ENCODE measurements at places on chromosomes 6 and 20. TPM values are rescaled to one million over a fixed set of nuclear protein-coding genes. Genes with fewer than 3 reads are reported as not detected.

- H3K27me3 ChIP-seq, result no peaks in the 10 kb centered on the region
- H3K27ac ChIP-seq, result peak overlapping the region; percentile 58
- no peak for DNase-seq
- H3K36me3 ChIP-seq, result no peaks in the 10 kb centered on the region
- H3K4me3 ChIP-seq, result no peak overlapping the region
- H3K4me1 ChIP-seq, result peaks cover 42% of the 10 kb centered on the region
These were observed 25.6 kb downstream of the GFOD1 start for GRCh38 chr6:13461805-13462204.

DNA sequence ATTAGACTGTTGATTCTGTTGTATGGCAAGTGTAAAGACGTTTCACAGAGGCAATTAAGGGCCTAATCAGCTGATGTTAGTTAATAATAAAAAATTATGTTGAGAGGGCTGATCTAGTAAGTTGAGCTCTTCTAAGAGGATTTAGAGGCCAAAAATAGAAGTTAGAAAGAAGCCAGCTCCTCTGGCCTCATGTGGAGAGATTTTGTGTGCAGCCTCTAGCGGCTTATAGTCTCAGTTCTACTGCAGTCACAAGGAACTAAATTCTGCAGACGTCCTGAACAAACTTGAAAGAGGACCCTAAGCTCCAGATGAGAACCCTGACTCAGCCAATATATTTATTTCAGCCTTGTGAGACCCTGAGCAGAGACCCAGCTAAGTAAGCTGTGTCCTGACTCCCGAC is 498.6 kb downstream of the BTBD3 start:
- H3K27me3 ChIP-seq, result no peaks in the 10 kb centered on the region
- H3K4me1 ChIP-seq, result no peaks in the 10 kb centered on the region
- H3K4me3 ChIP-seq, result no peak overlapping the region
- H3K27ac ChIP-seq, result no peak overlapping the region
- DNase-seq, result no peak

DNA sequence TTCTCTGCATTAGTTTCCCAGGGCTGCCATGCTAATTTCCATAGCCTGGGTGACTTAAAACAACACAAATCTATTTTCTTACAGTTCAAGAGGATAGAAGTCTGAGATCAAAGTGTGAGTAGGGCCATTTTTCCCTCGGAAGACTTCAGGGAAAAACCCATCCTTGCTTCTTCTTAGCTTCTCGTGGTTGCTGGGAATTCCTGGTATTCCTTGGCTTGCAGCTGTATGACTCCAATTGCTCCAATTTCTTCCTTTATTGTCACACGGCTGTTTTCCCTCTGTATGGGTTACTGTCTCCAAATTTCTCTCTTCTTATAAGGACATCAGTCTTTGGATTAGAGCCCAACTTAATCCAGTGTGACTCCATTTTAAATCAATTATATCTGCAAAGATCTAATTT is 128.4 kb upstream of the JAG1 start:
- no peak overlapping the region for H3K4me3 ChIP-seq
- H3K27me3 ChIP-seq, result no peaks in the 10 kb centered on the region
- H3K36me3 ChIP-seq, result no peaks in the 10 kb centered on the region

DNA sequence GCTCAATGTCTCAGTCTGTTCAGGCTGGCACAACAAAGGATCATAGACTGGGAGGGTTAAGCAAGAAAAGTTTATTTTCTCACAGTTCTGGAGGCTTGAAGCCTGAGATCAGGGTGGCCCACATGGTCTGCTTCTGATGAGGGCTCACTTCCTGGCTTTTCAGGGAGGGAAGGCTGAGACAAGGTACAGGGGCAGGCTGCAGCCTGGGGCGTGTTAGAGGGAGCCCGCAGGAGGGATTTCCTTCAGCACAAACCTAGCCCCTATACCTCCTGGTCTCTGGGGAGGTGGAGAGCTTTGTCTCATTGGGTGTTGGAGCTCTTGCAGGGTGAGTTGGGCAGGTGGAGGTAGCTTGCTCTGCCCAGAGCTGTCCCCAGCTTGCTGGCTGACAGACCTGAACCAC is 81.1 kb upstream of the GPR6 start:
- DNase-seq, result no peak
- no peaks in the 10 kb centered on the region for H3K36me3 ChIP-seq
- H3K4me1 ChIP-seq, result peaks cover 20% of the 10 kb centered on the region
- H3K4me3 ChIP-seq, result no peak overlapping the region

- DNase-seq, result no peak
- no peaks in the 10 kb centered on the region for H3K4me1 ChIP-seq
- H3K27ac ChIP-seq, result no peak overlapping the region
- H3K4me3 ChIP-seq, result no peak overlapping the region
- H3K27me3 ChIP-seq, result no peaks in the 10 kb centered on the region
These were observed 145.7 kb downstream of the BTBD9 start for GRCh38 chr6:38493931-38494547.

GRCh38 chr6:52019092-52019491 is 68.3 kb downstream of the PKHD1 start:
- H3K4me3 ChIP-seq, result no peak overlapping the region
- DNase-seq, result no peak
- H3K36me3 ChIP-seq, result no peaks in the 10 kb centered on the region
- H3K4me1 ChIP-seq, result no peaks in the 10 kb centered on the region

DNA sequence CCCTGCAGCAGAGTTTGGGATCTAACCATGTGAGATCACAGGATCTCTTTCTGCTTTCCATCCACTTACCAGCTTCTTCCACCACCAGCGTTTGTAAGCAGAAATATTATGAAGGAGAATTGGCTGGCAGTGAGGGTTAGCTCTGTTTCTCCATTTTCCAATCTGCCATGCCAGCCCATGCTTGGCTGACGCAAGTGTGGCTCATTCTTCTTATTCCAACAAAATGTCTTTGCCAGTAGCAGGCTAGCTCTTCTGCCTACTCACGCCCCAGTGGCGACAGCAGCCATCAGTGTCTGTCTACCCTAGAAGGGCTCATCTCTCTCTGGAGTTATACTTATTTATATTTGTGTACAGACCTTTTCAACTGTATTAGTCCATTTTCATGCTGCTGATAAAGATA is 286.2 kb downstream of the FARS2 start:
- H3K36me3 ChIP-seq, result no peaks in the 10 kb centered on the region
- H3K27me3 ChIP-seq, result no peaks in the 10 kb centered on the region
- no peaks in the 10 kb centered on the region for H3K4me1 ChIP-seq
- H3K27ac ChIP-seq, result no peak overlapping the region
- no peak overlapping the region for H3K4me3 ChIP-seq
- DNase-seq, result no peak

GRCh38 chr6:11025921-11026635 is 18.0 kb downstream of the ELOVL2 start:
- no peak for DNase-seq
- H3K27ac ChIP-seq, result no peak overlapping the region
- no peaks in the 10 kb centered on the region for H3K4me1 ChIP-seq
- no peaks in the 10 kb centered on the region for H3K27me3 ChIP-seq
- H3K36me3 ChIP-seq, result no peaks in the 10 kb centered on the region

DNA sequence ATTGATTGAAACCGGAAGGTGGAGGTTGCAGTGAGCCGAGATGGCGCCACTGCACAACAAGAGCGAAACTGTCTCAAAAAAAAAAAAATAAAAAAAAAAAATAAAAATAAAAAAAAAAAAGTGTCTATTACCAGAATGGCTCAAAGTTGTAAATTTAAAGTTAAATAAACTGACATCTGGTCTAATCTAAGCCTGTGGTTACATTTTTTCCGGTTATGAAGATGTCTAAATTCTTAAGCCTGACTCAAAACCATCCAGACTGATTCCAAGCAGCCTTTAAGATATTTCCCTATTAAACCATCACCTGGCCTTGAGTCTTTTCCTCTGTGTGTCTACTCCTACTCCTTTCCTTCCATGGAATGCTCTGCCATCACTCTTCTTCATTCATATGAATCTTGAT is 371.7 kb upstream of the RUNX2 start:
- no peaks in the 10 kb centered on the region for H3K27me3 ChIP-seq
- DNase-seq, result no peak
- H3K4me3 ChIP-seq, result no peak overlapping the region
- H3K36me3 ChIP-seq, result no peaks in the 10 kb centered on the region

HNF4A gene
- under 0.01 TPM for total RNA-seq

WFDC5 gene
- total RNA-seq, result not detected

RSPH4A gene
- 2.4 TPM for total RNA-seq

LPA gene
- 0.15 TPM for total RNA-seq

TRIM15 gene
- 1.0 TPM for total RNA-seq

TLDC2 gene
- 1.3 TPM for total RNA-seq

PLA2G7 gene
- 9.4 TPM for total RNA-seq

CAP2 gene
- 4.4 TPM for total RNA-seq

MYCT1 gene
- 8.4 TPM for total RNA-seq

ISM1 gene
- total RNA-seq, result 2.3 TPM

PRR18 gene
- total RNA-seq, result not detected

ULBP3 gene
- 6.5 TPM for total RNA-seq
